ENCODE measurements at places on chromosomes 6 and 20. TPM values are rescaled to one million over a fixed set of nuclear protein-coding genes. Genes with fewer than 3 reads are reported as not detected.

DNA sequence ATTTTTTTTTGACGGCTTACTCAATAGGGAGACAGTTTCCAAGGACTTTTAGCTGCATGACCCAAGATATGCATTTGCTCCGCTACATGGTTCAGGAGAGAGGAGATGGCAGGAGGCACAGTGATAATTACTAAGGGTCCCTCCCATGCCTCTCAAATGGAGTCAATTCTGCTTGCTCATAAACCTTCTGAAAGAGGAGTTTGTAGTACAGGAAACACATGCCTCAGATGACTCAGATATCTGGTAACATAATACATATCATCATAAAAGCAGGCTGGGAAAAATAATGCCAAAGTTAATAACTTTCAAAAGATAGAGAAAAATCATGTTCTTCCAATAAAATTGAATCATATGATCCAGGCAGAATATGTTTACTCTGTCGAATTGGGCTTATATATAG, 97.6 kb upstream of the DEFB112 start:
- DNase-seq: no peak

DNA sequence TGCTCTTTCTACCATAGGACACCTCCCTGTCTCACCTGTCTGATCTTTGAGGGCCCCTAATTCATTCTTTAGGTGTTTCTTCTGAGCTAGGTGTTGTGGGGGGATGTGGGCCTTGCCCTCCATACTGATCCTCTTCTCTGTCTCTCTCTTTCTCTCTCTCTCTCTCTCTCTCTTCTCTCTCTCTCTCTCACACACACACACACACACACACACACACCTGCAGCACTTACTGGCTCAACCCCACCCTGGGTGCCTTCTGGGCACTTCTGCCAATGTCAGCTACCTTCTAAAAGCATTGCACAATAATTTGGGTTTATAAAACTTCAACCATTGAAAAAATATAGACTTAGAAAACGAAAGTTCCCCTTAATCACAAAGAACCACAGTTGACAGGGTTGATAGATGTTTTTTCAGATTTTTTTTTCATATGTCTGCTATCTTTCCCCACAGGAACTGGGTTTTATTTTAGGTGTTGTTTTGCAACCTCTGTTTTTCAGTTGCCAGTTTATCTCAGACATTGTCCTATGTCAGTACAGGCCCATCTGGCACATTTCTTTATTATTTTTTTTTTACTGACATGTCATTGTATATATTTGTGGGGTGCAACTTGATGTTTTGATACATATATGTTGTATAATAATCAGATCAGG, 28.1 kb downstream of the PKIG start:
- no peak for DNase-seq

DNA sequence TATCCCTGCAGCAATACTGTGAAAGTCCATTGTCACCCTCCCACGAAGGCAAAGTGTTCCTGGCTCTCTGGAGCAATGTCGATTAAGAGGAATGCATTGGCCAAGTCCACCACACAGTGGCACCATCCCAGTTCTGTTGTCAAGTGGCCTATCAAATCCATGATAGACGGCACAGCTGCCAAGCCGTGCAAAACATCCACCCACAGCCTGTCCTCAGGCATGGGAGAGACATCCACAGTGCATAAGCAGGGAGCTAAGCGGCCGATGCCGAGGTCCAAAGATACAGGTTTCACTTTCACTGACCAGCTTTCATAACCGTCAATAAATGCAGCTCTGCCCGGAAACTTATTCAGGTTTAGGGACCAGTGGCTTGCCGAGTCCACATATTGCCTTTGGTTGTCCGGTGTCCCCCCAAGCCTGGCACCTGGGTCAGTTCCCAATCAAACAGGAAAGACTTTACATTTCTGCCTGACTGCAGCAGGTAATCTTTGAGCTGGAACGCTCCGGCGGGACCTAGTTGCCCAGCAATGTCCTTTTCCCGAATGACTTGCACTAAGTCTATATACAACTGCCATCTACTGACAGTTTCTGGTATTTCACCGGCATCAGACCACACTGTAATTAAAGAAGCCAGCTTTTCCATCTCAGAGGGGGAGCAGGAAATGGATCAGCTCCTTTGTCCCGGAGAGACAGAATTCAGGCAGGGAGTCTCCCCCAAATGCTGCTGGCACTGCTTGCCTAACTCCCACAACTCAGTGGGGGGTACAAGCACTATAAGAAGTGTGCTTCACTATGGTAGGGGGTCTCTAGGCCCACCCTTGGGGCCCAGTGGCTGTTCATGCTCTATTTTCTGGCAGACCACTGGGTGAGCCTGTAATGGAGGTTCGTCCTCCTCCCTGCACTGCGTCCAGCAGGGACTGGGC, 6.3 kb downstream of the ZKSCAN3 start:
- DNase-seq: peak; percentile 85

DNA sequence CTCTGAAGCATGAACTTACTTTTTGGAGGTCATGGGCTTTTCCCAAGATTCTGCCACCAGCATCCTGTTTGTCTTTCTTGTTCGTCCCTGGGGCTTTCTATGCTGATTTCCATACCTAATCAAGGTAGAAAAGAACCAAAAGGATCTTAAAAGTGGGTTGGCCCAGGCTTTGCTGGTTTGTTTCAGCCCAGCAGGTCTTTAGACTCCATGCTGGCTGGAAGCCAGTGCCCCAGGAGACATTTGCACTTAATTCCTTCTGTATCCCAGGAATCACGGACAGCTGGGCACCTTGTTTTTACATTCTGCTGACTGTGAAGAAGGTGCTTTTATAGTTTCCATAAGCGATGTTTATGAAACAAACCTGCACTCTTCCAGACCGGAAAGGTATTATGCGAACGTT, 195.9 kb downstream of the CDH4 start:
- no peak for DNase-seq

GRCh38 chr6:159125951-159126352, 43.2 kb upstream of the FNDC1 start:
- no peak for DNase-seq

- no peak for DNase-seq
These were observed 39.5 kb downstream of the ELOVL5 start for GRCh38 chr6:53309059-53309900.

DNA sequence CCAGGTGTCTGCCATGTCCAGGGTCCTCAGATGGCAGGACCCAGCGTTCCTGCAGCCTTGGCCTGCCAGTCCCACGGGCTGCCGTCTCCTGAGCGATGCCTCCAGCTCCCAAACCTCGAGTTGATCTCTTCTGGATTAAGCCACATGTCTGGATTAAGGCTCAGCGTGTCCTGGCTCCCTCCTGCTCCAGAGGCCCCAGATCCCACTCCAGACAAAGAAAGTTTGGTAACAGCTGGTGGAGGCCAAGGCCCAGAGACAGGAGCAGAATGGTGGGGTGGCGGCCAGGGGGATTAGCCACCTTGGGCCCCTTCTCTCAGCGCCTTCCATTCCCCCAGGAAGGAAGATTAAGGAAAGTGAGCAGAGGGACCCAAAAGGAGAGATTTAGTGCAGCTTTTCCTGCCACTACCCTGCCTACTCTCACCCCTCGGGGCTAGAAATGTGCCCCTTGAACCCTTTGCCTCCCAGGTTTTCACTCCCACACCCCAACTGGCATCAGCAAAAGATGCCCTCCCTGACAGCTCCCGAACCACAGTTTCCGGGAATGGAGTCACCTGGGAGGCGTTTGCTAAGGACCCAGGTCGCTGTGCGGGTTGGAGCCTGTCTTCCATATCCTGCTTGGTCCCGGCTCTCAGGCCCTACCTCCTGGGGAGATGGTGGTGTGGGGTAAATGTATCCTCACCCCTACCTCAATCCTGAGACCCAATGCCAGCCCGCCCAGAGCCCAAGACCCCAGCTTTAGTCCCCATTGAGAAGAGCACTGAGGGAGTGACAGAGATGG, 6.9 kb downstream of the SPDEF start:
- no peak for DNase-seq

FOXF2 gene
- total RNA-seq: not detected

RGS17 gene
- 12.0 TPM for total RNA-seq

GJA1 gene
- 363 TPM for total RNA-seq
